HFF-Myc (cell line): ENCODE measurements at places on chromosomes 6 and 20.
A peak's percentile ranks its signal among the peaks of the same experiment; 100 is the strongest.

- DNase-seq, result no peak
These were observed 30.5 kb downstream of the SAYSD1 start for GRCh38 chr6:39084506-39084905.

- no peak for DNase-seq
These were observed 38.5 kb downstream of the EDN1 start for GRCh38 chr6:12328701-12329100.

DNA sequence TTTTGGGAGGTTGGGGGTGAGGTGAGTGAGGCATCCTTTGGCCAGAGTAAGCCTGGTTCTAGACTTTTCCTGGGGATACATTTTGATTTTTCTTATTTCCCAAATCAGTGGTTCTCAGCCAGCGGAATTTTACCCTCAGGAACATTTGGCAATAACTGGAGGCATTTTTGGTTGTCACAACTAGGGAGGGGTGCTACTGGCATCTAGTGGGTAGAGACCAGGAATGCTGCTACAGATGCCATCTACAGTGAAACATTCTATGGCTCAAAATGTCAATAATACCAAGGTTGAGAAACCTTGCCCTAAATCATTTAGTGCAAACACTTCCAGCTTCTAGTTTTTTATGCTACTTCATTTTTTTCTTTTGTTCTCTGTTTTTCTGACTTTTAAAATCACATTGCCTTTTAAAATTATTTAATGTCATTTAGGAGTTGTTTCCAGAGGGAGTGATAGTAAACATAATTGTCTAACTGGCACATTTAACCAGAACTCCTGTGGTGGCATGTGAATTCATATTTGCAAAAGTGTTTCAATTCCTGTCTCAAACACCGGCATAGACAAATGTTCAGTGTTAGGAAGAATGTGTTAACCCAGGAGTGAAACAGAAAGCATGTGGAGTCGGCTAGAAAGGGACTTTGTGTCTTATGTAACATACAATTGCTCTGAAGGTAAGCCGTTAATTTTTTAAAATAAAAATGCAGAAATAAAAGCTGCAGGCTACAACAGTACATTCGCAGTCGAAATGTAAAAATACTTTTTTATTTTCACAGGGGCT is 59.0 kb downstream of the QRSL1 start:
- DNase-seq, result no peak

DNA sequence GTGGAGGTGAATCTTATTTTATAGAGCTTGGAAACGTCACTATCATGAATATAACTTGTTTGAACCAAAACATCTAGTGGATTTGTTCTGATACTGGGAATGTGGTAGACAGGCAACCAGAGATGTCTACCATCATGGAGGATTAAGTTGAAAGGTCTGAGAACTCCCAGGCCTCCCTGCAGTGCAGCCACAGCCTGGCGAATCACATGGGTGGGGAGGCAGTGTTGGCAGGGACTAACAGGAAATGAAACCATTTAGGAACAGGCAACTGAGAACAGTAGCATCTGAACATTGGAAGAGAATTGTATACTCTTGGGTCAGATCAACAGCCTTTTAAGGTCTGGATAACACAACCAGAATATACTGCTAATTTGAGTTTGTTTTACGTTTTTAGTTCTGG is 22.3 kb upstream of the CEP162 start:
- DNase-seq, result peak; percentile 3

DNA sequence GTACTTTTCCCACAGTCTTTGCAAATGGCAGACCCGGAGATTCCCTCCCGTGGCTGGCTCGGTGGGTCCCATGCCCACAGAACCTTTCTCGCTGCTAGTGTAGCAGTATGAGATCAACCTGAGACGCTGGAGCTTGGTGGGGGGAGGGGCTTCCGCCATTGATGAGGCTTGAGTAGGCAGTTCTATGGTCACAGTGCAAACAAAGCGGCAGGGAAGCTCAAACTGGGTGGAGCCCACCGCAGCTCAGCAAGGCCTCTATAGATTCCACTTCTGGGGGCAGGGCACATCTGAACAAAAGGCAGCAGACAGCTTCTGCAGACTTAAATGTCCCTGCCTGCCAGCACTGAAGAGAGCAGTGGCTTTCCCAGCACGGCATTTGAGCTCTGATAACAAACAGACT is 186.0 kb upstream of the KCNK16 start:
- no peak for DNase-seq

- DNase-seq, result no peak
These were observed 103.2 kb downstream of the REV3L start for GRCh38 chr6:111379831-111380230.

GRCh38 chr6:166637812-166638572 is 10.9 kb upstream of the RPS6KA2 start:
- no peak for DNase-seq

GRCh38 chr6:139990856-139991465 is 616.5 kb upstream of the CITED2 start:
- no peak for DNase-seq

GRCh38 chr6:394641-395289 is 3.2 kb downstream of the IRF4 start:
- no peak for DNase-seq

DNA sequence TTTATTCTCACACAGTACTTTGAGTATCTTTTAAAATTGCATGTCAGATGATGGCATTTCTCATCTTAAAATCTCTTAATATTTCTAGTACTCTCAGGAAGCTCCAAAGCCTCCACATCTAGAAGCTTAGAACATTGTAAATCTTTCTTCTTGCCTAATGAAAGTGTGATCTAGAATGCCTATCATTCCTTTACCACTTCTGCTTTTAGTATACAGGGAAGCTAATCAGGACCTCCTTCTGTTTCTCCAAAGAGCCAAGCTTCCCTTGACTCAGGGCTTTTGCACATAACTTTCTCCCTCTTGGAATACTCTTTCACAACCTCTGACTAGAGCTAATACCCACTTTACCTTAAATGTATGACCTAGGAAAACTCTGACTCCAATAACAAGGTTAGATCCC is 7.5 kb upstream of the ELOVL4 start:
- DNase-seq, result no peak

GRCh38 chr6:158172001-158172400 is 3.9 kb downstream of the GTF2H5 start:
- no peak for DNase-seq

DNA sequence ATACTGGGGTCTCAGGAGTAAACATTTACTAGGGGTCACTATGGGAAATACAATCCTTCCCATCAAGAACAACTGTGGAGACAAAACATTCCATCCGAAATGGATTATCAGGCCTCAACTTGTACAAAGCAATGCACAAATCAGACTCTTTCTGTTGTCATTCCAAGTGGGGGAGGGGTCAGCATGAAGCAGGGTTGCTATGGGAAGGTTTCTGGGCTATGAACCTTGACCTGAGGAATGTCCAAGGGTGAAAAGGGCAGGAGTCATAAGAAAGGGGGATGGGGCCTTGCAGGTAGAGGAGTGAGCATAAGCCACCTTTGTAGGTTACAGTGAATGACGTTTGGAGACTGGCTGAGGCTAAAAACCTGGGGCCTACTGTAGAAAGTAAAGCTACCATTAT is 3.1 kb downstream of the METTL24 start:
- DNase-seq, result no peak
